ENCODE measurements at places on chromosomes 11 and 22.
A peak's percentile ranks its signal among the peaks of the same experiment; 100 is the strongest.

DNA sequence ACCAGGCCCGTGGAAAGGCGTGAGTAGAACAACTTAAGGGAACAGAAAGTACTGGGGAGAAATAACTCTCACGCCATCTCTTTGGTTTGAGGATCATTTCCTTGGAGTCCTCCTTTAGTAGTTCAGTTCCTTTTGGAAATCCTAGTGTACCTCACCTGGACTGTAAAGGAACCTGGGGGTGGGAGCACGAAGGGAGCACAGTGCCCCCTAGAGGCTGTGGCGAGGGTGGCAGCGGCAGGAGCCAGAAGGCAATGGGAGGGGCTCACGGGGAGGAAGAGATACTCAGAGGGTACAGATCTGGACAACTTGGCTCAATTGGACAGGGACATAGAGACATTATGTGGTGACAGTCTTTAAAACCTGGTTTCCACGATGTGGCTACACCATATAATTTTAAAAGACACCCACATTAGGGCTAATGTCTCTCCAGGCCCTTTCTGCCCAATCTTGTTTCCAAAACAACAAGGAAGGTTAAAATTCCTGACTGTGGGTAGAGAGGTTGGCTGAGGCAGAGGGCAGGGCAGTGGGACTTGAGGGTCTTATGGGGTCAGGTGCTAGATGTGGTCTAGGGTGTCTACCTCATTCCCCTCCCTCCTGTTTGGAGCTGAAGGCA is 87.0 kb downstream of the CSNK2A3 start:
- no peaks in the 10 kb centered on the region for H3K4me1 ChIP-seq
- H3K27ac ChIP-seq = no peak overlapping the region
- no peak overlapping the region for H3K4me3 ChIP-seq
- DNase-seq = peak; percentile 19
- no peaks in the 10 kb centered on the region for H3K27me3 ChIP-seq

GRCh38 chr11:112467721-112468120 is 207.1 kb upstream of the PLET1 start:
- no peaks in the 10 kb centered on the region for H3K27me3 ChIP-seq
- H3K36me3 ChIP-seq = no peaks in the 10 kb centered on the region
- no peak overlapping the region for H3K27ac ChIP-seq
- H3K4me1 ChIP-seq = no peaks in the 10 kb centered on the region
- no peak overlapping the region for H3K4me3 ChIP-seq

- H3K27me3 ChIP-seq = no peaks in the 10 kb centered on the region
- no peaks in the 10 kb centered on the region for H3K36me3 ChIP-seq
- no peak for DNase-seq
- H3K4me3 ChIP-seq = no peak overlapping the region
- peaks cover 8% of the 10 kb centered on the region for H3K4me1 ChIP-seq
Measured at GRCh38 chr22:40108396-40108795, 69.3 kb upstream of the TNRC6B start.

GRCh38 chr11:46513934-46514342 is 79.9 kb downstream of the AMBRA1 start:
- H3K36me3 ChIP-seq = 0 out of 2 replicates have a peak, but pooled peaks cover 3% of the 10 kb centered on the region
- H3K4me1 ChIP-seq = peaks cover 12% of the 10 kb centered on the region
- H3K27ac ChIP-seq = no peak overlapping the region
- no peaks in the 10 kb centered on the region for H3K27me3 ChIP-seq

GRCh38 chr11:71449596-71449995 is 1.4 kb upstream of the DHCR7 start:
- no peaks in the 10 kb centered on the region for H3K27me3 ChIP-seq
- H3K4me3 ChIP-seq = no peak overlapping the region
- H3K27ac ChIP-seq = no peak overlapping the region
- 0 out of 2 replicates have a peak, but pooled peaks cover 3% of the 10 kb centered on the region for H3K4me1 ChIP-seq
- H3K36me3 ChIP-seq = peaks cover 6% of the 10 kb centered on the region

- peak; percentile 71 for DNase-seq
- H3K27me3 ChIP-seq = no peaks in the 10 kb centered on the region
Measured at GRCh38 chr22:44202261-44202789, 21.6 kb downstream of the PARVG start.

DNA sequence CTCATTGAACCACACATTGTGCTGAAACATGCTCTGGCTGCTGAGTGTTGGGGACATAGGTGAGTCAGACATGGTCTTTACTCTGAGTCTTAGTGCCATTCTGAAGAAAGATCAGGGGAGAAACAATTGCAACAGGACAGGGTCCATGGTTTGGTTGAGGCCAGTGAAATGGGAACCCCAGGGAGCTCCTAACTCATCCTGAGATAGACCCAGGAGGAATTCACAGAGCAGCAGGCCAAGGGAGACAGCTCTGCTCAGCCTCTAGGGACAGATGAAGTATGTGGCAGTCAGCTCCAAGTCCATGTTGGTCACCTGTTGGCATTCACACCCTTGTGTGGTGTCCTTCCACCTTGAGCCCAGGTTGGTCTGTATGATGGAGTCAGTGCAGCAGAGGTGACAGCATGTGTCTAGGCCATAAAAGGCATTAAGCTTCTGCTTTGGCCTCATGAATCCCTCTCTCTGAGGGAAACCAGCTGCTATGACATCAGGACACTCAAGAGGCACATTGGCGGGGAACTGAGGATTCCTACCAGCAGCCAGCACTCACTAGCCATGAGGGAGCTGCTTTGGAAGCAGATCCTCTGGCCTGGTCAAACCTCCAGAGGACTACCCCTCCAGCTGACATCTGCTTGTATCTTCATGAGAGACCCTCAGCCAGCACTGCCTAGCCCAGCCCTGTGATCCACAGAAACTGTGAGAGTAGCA is 50.3 kb upstream of the MYEOV start:
- peak; percentile 43 for DNase-seq
- no peaks in the 10 kb centered on the region for H3K27me3 ChIP-seq
- no peaks in the 10 kb centered on the region for H3K36me3 ChIP-seq
- H3K4me3 ChIP-seq = no peak overlapping the region
